T-cell (primary cell): ENCODE measurements at places on chromosomes 3 and 15.

- no peak for DNase-seq
Observed at GRCh38 chr3:38040401-38040800, 1.4 kb downstream of the DLEC1 start.

DNA sequence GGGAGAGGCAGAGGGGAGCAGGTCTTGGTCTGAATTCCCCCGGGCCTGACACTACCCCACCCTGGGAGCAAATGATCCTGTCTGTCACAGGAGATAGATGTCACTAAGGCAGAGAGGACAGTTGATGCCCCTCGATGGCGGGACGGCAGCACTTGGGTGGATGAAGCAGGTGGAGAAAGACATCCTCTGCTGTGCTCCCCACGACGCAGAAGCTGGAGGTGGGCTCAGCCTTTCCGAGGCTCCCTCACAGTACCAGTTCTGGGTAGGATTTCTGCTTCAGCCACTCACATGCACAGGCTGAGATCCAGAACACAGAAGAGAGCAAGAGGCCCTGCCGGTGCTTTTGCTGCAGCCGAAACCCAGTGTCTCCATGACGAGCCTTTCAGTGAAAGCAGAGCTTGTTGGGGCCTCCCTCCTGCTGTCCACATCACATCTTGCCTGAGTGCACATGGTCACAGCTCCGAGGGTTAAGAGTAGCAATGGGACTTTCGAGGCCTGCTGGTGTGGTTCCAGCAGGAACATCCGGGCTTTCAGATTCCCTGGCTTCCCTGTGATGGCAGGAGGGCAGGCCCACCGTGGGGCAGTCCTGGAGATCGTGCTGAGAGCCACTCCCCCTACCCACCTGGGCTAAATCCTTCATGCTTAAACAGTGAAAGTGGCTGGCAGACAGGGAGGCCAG lies 107.3 kb upstream of the PRR20G start:
- DNase-seq: no peak

- DNase-seq: no peak
Observed at GRCh38 chr3:10560060-10560861, 54.9 kb upstream of the ATP2B2 start.

- no peak for DNase-seq
Observed at GRCh38 chr3:67489816-67490215, 164.6 kb downstream of the SUCLG2 start.

GRCh38 chr3:117989982-117990381 lies 1044.7 kb downstream of the IGSF11 start:
- no peak for DNase-seq

DNA sequence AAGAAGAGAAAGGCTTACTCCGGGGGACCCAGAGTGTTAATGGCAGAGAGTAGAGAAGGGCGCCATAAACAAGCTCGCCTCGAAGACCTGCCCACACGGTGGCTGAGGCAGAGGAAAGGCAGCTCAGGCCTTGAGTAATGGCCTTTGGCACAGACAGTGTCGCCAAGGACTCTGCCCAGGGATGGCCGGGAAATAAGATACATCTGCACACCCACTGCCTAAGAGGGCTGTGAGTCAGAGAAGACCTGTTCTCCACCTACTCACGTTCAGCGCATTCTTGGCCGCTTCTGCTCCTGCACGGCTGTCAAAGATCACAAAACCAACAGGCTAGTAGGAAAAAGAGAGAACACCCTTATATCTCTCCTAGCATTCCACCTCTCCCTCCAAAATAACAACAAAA lies 26.2 kb downstream of the RBPMS2 start:
- no peak for DNase-seq

DNA sequence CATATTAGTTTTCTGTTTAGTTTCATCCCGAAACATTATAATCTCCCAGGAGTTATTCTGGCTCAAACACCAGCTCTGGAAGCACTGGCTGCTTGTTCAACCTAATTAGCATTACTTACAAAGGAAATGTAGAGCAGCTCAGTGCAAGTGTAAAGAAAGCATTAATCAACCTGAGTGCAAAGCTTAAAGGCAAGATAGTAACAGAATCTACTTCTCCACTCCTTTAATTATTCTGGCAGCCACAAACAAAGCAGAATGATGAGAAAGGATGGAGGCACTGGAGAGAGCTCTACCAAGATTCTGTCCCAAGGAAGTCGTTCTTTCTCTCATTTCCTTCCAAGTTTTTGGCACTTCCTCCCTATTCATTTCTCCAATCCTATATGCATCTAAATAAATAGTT lies 1384.0 kb downstream of the ZPLD1 start:
- DNase-seq: no peak

- DNase-seq: no peak
Observed at GRCh38 chr3:40572588-40572987, 47.8 kb downstream of the ZNF621 start.

DNA sequence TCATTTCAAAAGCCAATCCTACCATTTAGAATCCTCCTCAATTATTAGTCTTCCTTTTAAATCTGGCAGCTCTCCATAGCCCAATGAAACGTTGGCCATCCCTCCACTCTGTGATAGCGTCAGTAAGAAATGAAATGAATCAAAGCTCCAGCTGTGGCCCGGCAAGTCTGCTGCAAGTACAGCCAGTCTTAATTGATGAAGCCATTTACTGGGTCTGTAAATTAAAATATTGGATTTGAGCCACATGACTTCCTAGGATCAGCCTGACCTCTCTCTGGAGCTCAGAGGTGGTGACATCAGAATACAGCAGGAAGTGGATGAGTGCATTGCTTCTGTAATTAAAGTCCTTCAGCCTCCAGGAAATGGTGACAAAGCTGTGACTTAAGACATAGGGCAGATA lies 347.0 kb upstream of the LMCD1 start:
- no peak for DNase-seq

GRCh38 chr3:24156466-24156865 lies 211.4 kb downstream of the NR1D2 start:
- DNase-seq: no peak

GRCh38 chr15:34043813-34044212 lies 4.8 kb upstream of the AVEN start:
- no peak for DNase-seq

DNA sequence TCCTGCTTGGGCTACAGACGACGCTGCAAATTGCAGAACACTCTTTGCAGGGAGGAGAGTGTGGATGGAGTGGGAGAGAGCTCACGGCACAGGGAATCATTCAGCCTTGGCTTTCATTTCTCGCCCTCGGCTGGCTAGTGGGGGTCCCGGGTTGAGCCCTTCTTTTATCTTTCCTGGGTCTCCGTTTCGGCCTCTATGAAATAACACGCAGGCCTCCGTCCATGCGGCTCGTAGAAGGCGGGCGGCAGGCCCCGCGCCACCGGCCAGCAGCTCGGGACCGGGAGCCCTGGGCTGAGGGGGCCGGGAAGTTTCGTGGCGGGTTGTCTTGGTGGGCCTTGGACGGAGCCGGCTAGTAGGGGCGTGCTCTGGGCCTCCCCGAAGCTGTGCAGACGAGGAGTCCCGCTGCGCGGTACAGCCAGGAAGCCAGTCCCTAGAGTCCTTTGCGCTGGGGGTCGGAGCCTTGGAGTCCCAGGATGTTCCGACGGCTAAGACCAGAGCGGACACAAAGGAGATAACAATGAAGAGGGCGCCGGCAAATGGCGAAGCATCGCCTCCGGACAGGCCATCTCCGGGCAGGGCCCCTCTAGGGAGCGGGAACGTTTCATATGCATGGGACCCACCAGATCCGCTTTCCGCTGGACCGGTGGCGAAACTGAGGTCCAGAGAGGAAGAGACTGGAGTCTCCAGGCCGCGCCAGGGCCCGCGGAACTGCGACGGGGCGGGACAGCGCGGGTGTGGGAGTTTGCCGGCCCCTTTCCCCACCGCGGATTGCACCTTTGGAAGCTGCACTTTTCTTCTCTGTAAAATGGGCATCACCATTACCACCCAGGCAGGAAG lies 4.3 kb downstream of the RNU6-1 start:
- no peak for DNase-seq

- DNase-seq: no peak
Observed at GRCh38 chr15:72372361-72372760, 3.5 kb downstream of the HEXA start.

DNA sequence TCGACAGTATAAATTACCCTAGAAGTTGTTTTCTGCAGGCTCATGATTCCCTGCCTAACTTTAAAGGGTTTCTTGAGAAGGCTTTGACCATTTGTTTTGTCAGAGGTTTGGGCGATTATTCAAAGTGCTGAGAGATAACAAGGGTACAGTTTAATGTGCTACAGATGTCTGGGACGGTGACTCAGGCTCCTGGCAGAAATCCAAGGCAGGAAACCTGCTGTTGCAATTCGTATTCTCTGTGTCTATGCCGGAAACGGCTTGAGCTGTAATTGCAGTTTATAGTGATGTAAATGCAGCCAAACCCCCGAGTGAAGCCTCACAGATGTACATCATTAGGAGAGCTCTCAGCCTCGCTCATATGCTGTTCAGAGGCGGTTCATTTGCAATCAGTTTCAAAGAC lies 65.6 kb downstream of the SYNPR start:
- DNase-seq: no peak

DNA sequence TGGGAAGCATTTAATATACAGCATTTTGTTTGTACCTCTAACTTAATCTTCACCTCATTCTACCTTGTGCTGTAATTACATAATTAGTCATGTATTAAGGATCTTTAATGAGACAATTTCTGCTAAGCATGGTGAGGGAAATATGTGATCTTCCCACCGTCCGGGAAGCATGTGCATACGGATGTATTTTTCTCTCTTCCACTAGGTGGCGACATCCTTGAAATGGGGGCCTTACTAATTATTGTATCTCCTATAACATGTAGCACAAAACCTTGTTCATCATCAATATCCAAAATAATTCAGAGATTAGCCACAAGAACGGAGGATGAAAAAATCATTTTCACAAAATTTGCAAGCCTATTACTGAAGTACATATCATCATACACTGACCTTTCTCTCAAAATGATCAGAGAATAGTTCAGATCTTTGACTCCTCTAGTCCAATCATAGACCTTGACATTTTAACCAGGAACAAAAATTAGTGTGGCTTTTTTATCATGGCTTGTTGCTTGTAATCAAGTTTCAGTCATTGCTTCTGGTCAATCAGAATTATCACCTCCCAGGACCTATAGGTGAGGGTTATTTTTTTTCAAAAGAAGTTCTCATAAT lies 148.9 kb upstream of the GBE1 start:
- DNase-seq: no peak

GRCh38 chr3:72257738-72258137 lies 472.8 kb upstream of the PROK2 start:
- no peak for DNase-seq

- no peak for DNase-seq
Observed at GRCh38 chr15:96581371-96581770, 250.9 kb downstream of the NR2F2 start.

GRCh38 chr3:6282918-6283317 lies 578.0 kb upstream of the GRM7 start:
- no peak for DNase-seq

GRCh38 chr3:156793851-156794250 lies 32.3 kb upstream of the LEKR1 start:
- no peak for DNase-seq

DNA sequence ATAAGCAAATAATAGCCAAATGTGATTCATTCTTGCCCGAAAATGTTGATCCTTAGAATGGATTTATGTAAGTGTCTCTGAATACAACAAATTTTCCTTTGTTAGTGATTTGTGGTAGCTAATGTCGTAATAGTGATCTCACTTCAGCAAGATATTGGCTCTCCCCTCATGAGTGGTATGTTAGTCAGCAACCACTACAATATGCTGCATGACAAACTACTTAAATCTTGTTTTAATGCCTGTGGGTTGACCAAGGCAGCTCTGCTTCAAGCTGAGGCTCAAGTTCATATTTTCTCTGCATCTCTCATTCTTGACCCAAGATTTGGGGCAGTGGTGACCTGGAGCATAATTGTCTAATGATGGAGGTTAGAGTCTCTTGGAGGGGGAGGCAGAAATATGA lies 49.8 kb upstream of the GALNT15 start:
- no peak for DNase-seq

DNA sequence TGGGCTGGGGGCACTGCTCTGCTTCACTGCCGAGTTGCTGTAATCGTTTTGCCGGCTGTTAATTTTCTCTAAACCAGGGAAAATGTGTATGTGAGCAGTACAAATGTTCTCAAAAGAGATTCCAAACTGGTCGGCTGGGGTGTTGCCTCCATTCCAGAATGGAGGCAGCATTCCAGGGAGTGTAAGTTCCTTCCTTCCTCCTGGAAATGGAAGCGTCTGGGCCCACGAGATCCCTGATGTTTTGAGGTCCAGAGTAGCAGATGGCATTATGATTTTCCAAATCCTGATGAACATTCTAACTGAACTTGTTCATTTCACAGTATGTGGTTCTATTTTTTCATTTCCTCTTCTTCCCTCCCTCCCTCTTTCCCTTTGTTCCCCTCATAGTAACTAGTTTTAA lies 64.4 kb upstream of the SKOR1 start:
- DNase-seq: no peak

GRCh38 chr3:42805141-42805821 lies 991 bp upstream of the HIGD1A start:
- no peak for DNase-seq

- no peak for DNase-seq
Observed at GRCh38 chr3:128236657-128237056, 83.4 kb downstream of the EEFSEC start.

- DNase-seq: no peak
Observed at GRCh38 chr15:35771746-35772442, 225.9 kb upstream of the DPH6 start.

DNA sequence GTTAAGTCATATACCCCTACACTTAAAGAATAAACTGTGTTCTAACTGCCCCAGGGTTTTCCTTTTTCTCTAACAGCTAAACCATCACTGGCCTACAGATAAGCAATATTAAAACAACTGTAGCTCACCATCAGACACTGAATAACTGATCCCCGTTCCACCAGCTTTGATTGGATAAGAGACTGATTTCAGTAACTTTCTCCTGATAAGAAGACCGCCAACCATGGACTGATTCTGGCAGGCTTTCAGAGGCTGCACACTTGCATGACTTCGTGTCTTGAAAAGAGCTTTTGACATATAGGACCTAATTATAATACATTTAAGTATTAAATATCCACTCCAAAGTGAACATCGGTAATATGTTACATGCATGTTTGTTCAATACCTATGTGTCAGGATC lies 15.3 kb upstream of the CEP97 start:
- DNase-seq: no peak

GRCh38 chr3:175386630-175387029 lies 527.5 kb downstream of the NAALADL2 start:
- DNase-seq: no peak

DNA sequence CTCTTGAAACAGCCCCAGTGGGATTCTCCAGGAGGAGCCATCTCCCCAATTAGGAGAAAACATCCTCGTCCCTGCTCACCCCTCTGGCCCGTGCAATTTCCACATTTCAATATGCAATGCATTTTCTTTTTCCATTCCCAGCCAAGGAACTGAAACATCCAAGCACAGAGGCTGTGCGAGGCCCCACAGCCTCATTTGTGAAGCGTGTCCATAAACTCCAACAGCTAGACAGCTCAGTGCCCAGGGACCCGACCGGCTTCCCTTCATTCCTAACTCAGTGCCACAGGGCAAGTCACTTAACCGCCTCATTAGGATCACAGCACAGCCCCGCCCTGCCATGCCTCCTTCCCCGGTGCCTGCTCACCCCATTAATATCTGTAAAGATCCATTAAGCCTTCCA lies 204.2 kb upstream of the IGF1R start:
- no peak for DNase-seq
